Stimulated activated CD4-positive, alpha-beta T cell treated with anti-CD3 and anti-CD28 coated beads, Interleukin-4, amount 100 ng/mL, for 4 hours (primary cell): ENCODE measurements at places on chromosomes 6 and 20.

DNA sequence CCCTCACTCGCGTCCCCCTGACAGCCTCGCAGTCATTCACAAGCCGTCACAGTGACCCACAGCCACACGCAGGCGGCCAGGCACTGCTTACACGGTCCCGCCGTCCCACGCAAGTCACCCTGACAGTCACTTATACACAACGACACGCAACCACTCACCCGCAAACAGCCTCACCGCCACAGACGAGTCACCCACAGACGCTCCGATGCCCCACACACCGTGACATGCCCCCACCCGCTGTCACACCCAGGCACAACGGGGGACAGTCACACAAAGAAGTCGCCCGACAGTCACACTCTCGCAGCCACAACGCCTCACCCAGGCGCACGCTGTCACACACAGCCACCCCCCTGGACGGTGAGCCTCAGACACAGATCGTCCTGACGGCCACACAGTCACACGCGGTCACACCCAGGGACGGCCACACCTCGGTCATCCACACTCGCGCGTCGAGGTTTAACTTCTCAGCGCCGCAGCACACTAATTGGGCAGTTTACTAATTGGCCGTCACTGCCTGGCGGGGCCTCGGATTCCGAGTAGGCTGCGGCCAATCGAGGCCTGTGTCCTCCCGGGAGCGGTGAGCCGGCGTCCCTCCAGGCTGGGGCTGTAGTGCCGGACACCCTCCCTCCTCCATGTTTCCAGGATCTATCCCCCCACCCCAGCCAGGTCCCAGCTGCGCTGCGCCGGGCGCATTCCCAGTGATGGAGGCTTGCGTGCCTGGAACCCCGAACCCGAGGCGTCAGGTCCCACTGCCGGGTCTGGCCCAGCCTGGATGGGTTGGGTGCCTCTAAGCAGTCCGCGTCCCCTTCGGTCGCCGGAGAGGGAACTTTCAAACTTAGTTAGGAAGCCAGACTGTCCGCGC, 790 bp downstream of the TOX2 start:
- DNase-seq: peak; percentile 21

- no peak for DNase-seq
Observed at GRCh38 chr6:108157981-108158525, 7.8 kb upstream of the NR2E1 start.

DNA sequence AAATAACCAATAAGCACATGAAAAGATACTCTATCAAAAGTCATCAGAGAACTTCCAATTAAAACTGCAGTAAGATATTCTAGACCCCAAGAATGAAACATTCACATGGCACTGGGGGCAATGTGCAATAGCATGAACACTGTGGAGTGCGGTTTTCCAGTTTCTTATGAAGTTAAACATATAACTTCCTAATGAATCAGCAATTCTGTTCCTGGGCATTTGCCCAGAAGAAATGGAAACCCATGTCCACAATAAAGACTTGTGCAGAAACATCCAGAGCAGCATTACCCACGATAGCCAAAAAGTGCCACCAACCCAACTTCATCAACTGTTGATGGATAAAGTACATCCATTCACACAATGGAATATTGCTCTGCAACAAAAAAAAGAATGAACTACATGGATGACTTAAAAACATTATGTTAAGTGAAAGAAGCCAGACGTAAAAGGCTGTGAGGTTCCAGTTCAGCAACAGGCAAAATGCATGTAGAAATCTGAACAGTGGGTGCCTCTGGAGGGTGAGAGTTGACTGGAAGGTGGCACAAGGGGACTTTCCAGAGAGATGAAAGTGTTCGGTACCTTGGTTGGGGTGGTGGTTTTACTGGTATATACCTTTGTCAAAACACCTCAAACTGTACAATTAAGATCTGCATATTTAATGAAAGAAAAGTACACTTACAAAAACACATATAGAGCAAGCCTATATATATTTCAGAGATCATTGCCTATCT, 207.2 kb upstream of the ECI2 start:
- no peak for DNase-seq

GRCh38 chr20:23272176-23273029, 78.2 kb upstream of the NXT1 start:
- DNase-seq: no peak

DNA sequence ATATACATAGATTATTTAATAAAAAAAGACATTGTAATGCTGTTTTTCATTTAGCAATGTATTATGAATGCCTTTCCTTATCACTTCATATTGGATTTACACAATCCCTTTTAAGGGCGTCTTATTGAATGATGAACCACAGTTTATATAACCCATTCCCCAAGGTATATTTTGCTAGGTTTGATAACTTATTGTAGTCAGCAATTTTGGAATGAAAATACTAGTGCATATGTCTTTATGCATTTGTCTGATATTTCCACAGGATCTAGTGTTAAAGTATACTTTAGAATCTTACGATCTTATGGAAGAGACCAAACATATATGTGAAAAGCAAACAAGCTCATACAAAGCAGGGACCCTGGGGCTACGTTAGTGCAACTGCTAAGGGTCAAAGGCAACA, 180.4 kb upstream of the RIN2 start:
- DNase-seq: no peak

DNA sequence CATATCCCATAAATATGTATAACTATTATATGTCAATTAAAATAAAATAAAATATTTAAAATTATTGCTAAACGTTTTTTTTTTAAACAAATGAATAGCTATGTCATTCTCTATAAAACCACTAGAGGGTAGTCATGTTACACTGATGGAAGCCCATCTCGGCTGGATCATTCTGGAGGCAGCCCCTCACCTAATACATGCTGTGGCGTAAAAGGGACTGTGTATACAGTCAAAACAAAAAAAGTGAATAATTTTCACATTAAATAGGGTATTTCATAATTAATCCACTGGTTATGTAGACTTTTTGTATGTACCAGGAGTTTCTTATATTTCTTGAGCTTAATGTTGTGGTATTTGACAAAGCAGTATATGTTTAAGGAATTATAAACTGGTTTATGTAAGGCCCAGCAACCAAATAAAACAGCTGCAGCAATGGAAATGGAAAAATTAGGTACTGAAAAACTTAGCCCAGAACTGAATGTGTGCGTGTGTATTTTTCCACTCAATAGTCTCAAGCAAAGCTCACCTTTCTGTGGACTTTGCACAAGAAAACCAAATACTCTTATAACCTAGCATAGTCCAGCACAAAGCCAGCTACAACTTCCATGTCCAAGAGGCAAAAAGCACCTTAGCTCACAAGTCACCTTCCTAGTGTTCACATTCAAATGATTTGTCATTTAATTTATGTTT, 81.7 kb downstream of the COL9A1 start:
- no peak for DNase-seq

GRCh38 chr20:43740642-43741041, 13.8 kb upstream of the GTSF1L start:
- no peak for DNase-seq

DNA sequence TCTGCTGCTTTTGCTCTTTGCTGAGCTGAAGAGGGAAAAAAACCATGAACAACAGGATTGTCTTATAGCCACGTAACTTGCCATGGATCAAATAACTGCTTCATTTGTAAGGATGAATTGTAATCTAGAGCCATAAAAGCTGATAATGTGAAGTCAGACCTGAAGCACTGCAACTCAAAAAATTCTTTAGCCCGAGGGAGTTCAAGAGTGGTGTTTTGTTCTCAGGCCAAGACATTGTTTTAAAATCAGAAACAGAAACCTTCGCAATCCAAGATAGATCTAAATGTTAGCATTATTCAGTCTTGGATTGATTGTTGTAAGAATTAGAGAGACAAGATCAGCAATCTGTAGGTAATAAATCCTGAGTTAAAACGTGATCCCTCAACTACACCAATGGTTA, at the start of gene TRAPPC3L:
Gene TRAPPC3L, minus strand, starts transcription at position 34 of the 400 bp plus-strand sequence. CDS start 170 bp downstream, outside the sequence.
- DNase-seq: no peak

DNA sequence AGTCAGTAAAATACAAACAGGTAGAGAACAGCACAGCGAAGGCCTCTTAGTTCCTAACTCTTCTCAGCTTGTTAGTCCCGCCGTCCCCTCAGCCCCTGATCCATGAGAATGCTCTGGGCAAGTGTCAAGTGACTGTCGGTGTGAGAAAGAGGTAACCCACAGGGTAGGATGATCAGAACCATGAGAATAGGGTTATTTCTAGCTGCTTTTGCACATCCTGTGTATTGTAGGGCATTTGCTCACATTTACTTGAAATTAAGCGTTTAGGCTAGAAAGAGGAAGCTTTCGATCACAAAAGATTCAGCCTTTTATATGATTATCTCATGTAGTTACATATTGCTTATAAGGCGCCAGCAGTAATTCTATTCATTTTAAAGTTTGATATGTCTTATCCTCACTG, 103.0 kb upstream of the PDE10A start:
- no peak for DNase-seq

DNA sequence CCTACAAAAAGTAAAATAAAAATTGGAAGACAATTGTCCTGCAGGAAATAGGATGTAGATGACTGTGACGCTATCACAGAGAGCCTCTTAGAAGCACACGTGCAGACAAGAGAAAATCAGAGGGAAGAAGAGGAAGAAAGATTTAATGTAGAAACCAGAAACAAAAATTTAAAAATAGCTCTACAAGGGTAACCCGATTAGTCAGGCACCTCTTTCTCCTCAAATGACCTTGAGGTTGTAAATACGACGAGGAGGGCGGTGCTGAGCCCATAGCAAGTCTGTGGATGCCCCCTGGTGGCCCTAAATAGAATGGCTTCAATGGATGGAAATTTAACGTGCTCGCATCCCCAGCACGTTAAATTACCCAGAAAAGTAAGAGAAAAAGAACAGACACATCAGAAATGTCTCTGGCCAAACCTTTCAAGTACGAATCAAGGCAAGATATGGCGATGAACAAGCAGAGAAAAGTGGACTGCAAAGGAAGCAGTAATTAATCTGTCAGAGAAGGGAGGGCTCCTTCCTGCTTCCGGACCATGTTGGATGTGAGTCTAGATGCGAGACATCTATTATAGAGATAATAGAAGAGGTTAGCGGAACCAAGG, 4.2 kb upstream of the PRPH2 start:
- peak; percentile 50 for DNase-seq

DNA sequence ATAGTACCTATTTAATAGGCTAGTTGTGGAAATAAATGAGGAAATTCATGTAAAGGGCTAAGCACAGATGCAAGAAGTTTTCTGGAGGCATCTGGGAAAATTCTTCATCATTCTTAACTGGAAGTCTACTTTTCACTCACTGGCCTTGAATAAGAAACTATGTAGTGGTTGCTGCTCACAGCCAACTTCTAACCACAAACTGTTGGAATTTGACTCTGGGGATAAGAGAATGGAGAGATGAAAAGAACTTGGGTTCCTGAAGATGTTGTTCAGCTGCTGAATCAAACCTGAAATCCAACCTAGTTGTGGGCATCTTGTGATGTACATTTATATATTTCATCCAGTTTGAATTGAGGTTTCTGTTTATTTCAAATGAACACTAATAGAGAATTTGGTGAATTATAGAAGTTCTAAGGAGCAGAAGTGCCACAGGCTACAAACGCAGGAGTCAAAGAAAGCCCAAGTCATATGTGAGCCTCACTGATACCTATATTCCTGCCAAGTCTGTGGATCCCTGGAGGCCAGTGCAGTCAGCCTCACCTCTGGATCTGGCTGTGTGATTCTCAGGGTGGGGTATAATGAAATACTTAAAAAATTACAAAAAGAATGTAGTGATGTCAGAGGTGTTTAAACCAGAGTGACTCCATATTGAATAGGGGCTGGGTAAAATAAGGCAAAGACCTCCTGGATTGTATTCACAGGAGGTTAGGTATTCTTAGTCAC, 18.7 kb upstream of the MEI4 start:
- DNase-seq: no peak

DNA sequence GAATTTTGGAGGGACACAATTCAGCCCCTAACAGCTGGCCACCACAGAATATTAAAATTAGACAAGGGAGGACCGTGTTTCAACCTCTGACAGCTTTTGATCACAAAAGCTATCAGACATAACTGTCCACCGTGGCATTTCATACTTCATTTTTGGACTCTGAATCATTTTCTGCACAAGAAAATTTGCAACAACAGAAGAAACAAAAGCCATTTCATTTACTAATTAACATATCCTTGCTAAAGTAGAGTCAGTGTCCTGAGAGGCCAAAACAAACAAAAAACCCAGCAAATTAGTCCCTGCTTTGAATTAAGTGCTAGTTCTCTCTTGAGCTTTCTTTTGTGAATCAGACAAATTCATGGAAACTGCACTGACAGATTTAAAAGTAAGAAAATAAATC, 17.6 kb upstream of the COL12A1 start:
- DNase-seq: no peak

DNA sequence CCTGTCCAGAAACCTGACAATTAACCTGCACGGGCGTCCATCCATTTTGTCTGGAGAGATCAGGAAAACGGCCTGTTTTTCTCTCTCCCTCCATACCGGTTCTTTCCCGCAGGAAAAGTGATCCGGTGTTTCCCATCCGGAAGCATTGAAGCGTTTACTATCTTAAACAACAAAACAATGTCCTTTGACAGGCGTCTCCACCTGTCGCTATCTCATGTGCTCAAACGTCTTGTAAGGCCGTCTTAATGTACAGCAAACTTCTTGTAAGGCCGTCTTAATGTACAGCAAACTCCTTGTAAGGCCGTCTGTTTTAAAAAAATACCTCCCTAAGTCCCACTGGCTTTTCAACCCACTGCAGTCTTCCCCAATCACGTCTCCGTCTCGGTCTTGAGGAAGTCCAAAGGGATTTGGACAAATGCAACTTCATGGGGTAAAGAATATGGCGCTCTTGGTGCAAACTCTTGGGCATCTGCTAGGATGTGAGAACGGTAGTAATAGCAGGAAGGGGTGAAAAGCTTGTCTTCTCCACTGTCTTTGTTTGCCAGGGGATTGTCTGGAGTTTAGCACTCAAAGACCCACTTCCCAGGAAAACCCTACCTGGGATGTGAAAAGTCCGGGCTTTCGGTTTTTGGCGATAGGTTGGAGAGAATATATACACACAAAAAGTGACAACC, 29.9 kb upstream of the TRIM27 start:
- DNase-seq: no peak
